ENCODE measurements at places on chromosomes 1 and 21.
A peak's percentile ranks its signal among the peaks of the same experiment; 100 is the strongest.

GRCh38 chr1:183126528-183126927 lies 59.5 kb upstream of the LAMC2 start:
- no peak for DNase-seq

GRCh38 chr1:217910791-217911320 lies 279.7 kb downstream of the SPATA17 start:
- no peak for DNase-seq

DNA sequence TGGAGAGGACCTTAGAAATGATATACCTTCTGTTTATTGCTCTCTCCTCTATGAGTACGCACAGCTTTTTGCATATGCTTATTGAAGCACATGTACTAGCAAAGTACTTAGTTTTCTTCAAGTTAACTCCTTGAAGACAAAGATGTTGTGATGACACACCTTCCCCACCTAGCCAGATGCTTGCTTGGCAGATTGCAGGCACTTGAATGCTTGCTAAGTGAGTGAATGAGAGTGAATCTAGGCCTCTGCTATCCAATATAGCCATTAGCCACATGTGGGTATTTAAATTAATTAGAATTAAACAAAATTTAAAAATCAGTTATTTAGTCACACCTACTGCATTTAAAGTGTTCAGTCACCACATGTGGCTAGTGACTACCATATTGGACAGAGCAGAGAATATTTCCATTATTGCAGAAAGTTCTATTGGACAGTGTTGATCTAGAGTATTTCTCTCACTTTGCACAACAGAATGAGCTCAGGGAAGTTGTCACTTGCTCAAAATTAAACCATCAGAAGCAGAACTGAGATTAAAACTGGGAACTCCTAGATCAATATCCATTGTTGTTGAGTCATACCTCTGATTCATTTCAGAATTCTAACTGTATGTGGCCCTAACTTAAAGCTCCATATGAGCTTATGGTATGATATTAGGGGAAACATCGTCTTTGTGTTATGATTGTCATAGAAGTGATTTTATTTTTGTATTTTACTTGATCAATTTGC lies 8.6 kb upstream of the EEIG2 start:
- DNase-seq: no peak

- peak; percentile 71 for DNase-seq
Measured at GRCh38 chr1:165914136-165914798, 86.9 kb downstream of the UCK2 start.

- no peak for DNase-seq
Measured at GRCh38 chr1:228157729-228158126, 7.9 kb upstream of the IBA57 start.

Measured in activated CD4-positive, alpha-beta memory T cell treated with anti-CD3 and anti-CD28 coated beads for 36 hours (primary cell).